ENCODE measurements at places on chromosomes 6 and 20. TPM values are rescaled to one million over a fixed set of nuclear protein-coding genes. Genes with fewer than 3 reads are reported as not detected.

BPIFB2 gene
- total RNA-seq = not detected

DNA sequence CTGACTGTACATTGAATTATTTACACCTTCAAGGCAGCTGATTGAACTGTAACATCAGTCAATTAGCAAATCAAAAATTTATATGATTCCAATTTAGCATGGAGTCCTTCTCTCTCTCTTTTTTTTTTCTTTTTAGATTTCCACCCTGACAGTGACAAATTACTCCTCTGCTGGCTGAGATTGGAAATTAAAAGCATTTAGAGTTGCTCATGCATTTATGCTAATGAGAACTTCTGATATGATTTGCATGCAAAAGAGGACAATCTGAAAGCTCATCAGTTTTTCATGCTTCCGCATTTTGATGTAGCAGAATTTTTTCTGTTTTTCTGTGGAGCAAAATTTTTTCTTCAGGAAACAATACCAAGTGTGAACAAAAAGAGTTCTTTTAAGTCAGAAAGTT is 130.5 kb upstream of the NOX3 start:
- H3K27ac ChIP-seq = no peak overlapping the region
- DNase-seq = no peak
- no peaks in the 10 kb centered on the region for H3K27me3 ChIP-seq
- H3K4me3 ChIP-seq = no peak overlapping the region
- H3K4me1 ChIP-seq = no peaks in the 10 kb centered on the region

- no peak overlapping the region for H3K27ac ChIP-seq
- no peak for DNase-seq
- no peak overlapping the region for H3K4me3 ChIP-seq
- H3K27me3 ChIP-seq = no peaks in the 10 kb centered on the region
Measured at GRCh38 chr20:4763261-4763660, 41.6 kb downstream of the PRND start.

DNA sequence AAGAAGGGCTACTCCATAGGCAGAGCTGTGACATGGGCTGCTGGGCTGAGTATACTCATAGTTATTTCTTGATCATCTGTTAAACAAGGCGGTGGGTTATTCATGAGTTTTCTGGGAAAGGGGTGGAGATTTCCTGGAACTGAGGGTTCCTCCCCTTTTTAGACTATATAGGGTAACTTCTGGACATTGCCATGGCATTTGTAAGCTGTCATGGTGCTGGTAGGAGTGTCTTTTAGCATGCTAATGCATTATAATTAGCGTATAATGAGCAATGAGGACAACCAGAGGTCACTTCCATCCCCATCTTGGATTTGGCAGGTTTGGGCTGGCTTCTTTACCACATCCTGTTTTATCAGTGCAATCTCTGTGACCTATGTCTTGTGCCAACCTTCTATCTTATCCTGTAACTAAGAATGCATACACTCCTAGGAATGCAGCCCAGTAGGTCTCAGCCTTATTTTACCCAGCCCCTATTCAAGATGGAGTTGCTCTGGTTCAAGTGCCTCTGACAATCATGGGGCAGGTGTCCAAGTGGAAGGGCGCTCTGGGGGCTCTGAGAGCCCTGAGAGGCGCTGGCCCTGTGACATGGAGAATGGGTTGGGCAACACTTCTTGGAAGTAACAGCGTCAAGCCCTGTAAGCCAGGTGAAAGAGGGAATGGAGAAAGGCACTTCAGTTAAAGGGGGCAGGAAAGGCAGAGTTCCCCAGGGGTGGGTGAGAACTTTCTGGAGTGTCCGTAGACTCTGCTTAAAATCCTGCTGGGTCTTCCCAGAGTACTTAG is 354.2 kb upstream of the SULF2 start:
- no peaks in the 10 kb centered on the region for H3K27me3 ChIP-seq
- H3K4me3 ChIP-seq = no peak overlapping the region
- no peaks in the 10 kb centered on the region for H3K4me1 ChIP-seq
- H3K36me3 ChIP-seq = no peaks in the 10 kb centered on the region

DNA sequence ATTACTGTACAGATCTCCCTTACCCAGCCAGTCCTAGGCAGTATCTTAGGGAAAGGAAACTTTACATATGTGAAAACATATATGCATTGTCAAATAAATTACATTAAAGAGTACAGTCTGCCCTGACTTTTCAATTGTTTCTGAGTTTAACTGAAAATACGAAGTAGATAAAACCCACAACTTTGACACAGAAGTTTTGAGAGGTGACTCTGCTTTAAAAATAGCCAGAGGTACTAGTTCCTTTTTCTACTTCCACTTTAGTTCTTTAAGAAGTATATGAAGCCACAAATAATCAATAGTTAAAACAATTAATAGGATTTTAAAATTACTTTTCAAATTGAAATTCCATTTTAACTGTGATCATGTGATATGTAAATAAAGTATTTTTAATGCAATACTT is 62.9 kb downstream of the BMP5 start:
- H3K27ac ChIP-seq = no peak overlapping the region
- no peak for DNase-seq
- H3K4me1 ChIP-seq = no peaks in the 10 kb centered on the region
- H3K27me3 ChIP-seq = no peaks in the 10 kb centered on the region
- H3K36me3 ChIP-seq = no peaks in the 10 kb centered on the region

GRCh38 chr6:50608421-50608820 is 104.9 kb upstream of the TFAP2D start:
- H3K4me3 ChIP-seq = no peak overlapping the region
- H3K27ac ChIP-seq = no peak overlapping the region
- no peaks in the 10 kb centered on the region for H3K27me3 ChIP-seq
- DNase-seq = no peak
- no peaks in the 10 kb centered on the region for H3K4me1 ChIP-seq

GRCh38 chr6:35094183-35094582 is 47.0 kb downstream of the TCP11 start:
- no peaks in the 10 kb centered on the region for H3K4me1 ChIP-seq
- H3K36me3 ChIP-seq = peaks cover 25% of the 10 kb centered on the region
- no peak overlapping the region for H3K27ac ChIP-seq
- H3K27me3 ChIP-seq = no peaks in the 10 kb centered on the region
- no peak overlapping the region for H3K4me3 ChIP-seq

TRIM31 gene
- total RNA-seq = not detected

DNA sequence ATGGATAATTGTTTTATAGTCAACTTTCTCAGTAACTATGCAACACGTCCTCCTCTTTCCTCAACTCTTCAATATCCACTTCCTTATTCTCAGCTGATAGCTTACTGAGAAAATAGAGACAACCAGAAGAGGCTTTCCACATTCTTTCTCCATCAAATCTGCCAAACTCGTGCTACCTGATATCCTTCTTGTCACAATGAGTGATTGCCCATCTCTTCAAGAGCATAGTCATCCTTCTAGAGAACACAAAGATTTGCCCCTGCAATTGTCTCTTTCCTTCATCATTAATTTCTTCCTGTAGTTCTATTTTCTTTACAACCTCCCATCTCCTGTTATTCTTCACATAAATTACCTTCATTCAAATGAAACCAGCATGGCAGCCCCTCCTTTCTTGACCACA is 75.9 kb upstream of the RGS17 start:
- DNase-seq = no peak
- no peak overlapping the region for H3K4me3 ChIP-seq
- H3K4me1 ChIP-seq = no peaks in the 10 kb centered on the region
- H3K27ac ChIP-seq = no peak overlapping the region

GRCh38 chr6:10338151-10338550 is 76.7 kb downstream of the TFAP2A start:
- H3K36me3 ChIP-seq = no peaks in the 10 kb centered on the region
- H3K4me1 ChIP-seq = no peaks in the 10 kb centered on the region
- DNase-seq = no peak

GRCh38 chr6:113893866-113894265 is 36.7 kb downstream of the MARCKS start:
- H3K4me1 ChIP-seq = no peaks in the 10 kb centered on the region
- no peaks in the 10 kb centered on the region for H3K27me3 ChIP-seq
- no peak overlapping the region for H3K4me3 ChIP-seq
- no peak for DNase-seq
- no peaks in the 10 kb centered on the region for H3K36me3 ChIP-seq

PCK1 gene
- 0.26 TPM for total RNA-seq

AGPAT4 gene
- total RNA-seq = 0.84 TPM

- DNase-seq = no peak
- no peak overlapping the region for H3K4me3 ChIP-seq
- no peaks in the 10 kb centered on the region for H3K36me3 ChIP-seq
- no peaks in the 10 kb centered on the region for H3K4me1 ChIP-seq
Measured at GRCh38 chr6:6331946-6332601, 11.6 kb upstream of the F13A1 start.

Measured in psoas muscle (tissue), 8 donors.